ENCODE measurements at places on chromosomes 4 and X. TPM values are rescaled to one million over a fixed set of nuclear protein-coding genes. Genes with fewer than 3 reads are reported as not detected.
A peak's percentile ranks its signal among the peaks of the same experiment; 100 is the strongest.

TCEAL6 gene
- not detected for total RNA-seq

IL13RA1 gene
- total RNA-seq = 32.0 TPM

PSAPL1 gene
- total RNA-seq = not detected

AFAP1 gene
- total RNA-seq = 54.4 TPM

GAB3 gene
- 0.82 TPM for total RNA-seq

SPATA4 gene
- total RNA-seq = 0.34 TPM

GAR1 gene
- total RNA-seq = 16.4 TPM

NSUN7 gene
- total RNA-seq = 8.9 TPM

P2RY4 gene
- total RNA-seq = not detected

- no peak for DNase-seq
These were observed 139.9 kb downstream of the RAB28 start for GRCh38 chr4:13344216-13344615.

DNA sequence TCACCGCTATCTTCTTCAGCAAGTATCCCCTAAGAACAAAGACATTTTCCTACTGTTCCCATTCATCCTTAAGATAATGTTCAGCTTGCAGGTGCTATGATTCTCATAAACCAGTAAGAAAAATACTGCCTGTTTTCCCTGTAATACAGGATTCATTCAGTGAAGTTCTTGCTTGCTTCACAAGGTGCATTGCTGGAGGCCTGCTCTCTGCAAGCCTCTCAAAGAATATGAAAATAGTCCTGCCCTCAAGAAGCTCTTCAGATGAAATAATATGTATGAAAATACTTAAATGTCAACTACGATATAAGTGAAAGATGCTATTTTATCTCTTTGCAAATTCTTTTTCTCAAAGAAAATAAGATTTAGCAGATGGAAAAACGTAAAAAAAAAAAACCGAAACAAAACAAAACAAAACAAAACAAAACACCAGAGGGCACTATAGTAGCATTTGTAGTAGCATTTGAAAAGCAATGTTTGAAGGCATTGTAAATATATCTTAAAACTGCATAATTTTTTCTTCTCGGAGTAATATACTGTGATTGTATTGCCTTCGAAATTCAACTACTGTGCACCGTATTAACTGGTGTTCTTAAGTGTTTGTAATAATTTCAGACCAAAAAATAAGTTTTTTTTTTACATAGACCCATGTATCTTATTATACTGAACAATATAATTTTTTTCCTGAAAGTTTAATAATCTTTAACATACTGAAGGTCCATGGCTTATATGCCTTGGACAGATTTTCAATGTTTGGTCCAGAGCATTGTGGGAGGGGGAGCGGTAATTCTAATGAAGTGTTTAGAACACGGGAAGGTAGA, 26.0 kb downstream of the ADH4 start:
- no peak for DNase-seq

- no peak for DNase-seq
These were observed 12.8 kb upstream of the ELOVL6 start for GRCh38 chr4:110211007-110211769.

DNA sequence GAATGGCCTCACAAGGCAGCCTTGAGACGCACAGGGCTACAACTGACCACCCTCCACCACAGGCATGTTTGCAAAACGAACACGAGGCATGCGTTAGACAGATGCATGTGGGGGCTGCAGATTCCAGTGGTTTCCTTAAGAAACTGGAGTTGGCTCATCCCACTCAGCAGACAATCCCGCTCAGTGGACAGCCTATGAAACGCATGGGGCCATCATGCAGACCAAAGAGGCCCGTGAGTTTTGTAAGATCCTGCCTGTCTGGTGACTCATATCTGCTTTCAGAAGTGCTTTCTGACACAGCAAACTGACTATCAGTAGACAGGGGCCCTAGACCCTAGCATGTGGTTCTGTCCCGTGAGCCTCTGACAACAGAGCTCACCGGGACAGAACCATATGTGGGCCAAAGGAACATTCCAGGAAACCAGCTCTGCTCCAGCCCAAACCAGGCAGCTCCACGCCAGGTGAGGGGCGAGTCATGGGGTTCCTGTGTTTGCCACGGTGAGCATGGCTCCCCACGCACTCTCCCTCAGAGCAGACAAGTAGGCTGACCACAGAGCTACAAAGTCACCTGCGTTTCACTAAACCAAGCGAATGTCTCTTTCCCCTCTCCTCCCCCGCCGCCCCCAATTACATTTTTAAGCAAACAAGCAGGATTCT, 74.4 kb downstream of the MTMR1 start:
- peak; percentile 42 for DNase-seq

DNA sequence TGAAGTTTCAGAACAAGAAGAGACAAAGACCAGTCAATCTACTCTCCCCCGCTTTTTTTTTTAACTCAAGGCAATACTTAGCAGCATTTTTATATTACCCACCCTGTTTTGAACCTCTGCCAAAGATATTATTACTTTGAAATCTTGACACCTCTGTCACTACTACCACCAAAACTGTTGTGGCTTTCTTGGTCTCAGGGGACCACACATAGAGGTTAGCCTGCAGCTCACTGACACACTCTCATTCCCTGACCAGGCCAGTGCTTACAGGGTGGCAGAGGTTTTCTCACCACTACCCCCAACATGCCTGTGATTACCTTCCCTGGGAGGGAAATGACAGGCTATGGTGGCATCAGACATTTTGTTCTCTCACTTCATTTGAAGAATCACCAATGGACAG, 137.4 kb upstream of the STIM2 start:
- no peak for DNase-seq

GRCh38 chr4:186887291-186887700, 163.6 kb upstream of the FAT1 start:
- DNase-seq = no peak

- no peak for DNase-seq
These were observed 114.7 kb downstream of the MXRA5 start for GRCh38 chrX:3231766-3232165.

- no peak for DNase-seq
These were observed at the start of gene FDCSP for GRCh38 chr4:70225824-70226223. FDCSP (plus strand) TSS chr4:70226124; CDS start chr4:70231195, 5,071 bp downstream.

DNA sequence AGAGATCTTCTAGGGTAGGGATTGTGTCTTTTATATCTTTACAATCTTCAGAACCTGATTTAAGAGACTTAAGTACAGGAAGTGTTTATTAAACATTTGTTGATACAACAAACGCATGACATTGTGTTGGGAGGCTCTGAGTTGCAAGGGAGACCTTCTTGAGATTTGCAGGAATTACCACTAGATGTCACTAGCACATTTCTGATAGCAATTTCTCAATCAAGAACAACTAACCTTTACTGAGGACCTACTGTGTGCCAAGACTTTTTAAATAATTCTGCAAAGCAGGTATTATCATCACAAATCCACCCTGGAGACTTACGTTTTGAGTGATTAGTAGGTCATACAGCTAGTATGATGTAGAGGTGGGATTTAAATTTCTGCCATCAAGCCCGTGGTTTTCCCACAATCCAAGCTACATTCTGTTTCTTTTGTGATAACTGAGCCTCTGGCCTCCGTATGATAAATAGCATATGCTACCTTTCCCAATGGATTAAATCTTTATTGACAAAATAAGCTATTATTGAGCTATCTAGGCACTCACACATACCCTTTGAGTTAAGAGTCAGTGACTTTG, 986.0 kb downstream of the CCSER1 start:
- no peak for DNase-seq

DNA sequence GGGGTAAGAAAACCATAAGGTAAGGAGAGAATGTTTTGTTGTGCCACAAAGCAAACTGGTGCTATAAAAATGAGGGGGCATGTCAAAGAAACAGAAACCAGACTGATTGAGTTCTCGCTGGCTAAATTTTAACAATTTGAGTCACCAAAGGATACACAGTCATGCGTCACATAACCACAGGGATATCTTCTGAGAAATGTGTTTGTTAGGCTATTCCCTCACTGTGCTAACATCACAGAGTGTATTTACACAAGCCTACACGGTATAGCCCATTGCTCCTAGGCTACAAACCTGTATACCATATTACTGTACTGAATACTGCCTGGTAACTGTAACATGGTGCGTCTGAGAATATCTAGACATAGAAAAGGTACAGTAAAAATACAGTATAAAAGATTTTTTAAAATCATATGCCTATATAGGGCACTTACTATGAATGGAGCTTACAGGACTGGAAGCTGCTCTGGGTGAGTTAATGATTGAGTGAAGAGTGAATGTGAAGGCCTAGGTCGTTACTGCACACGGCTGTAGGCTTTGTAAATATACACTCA, 50.1 kb downstream of the FBXW7 start:
- DNase-seq = peak; percentile 92

- DNase-seq = no peak
These were observed 76.3 kb downstream of the DCHS2 start for GRCh38 chr4:154415313-154415712.

DNA sequence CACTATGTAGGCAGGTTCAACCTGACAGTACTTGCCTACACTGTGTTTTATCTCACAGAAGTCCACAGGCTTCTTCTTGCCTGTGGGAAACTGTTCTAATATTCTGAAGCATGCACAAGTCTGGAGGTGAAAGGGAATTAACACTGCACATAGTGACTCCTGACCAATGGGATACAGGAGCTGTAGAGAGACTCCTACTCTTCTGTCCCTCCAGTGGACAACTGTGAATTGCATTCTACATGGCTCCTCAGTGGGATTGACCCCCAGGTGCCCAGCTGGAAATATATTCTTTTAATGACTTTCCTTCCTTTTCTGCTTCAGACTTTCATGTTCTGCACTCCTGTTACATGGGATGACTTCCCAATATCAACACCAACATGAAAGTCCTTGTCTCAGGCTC, 8.2 kb upstream of the YIPF6 start:
- DNase-seq = no peak

- DNase-seq = no peak
These were observed 3.3 kb downstream of the PLS3 start for GRCh38 chrX:115564243-115564642.

DNA sequence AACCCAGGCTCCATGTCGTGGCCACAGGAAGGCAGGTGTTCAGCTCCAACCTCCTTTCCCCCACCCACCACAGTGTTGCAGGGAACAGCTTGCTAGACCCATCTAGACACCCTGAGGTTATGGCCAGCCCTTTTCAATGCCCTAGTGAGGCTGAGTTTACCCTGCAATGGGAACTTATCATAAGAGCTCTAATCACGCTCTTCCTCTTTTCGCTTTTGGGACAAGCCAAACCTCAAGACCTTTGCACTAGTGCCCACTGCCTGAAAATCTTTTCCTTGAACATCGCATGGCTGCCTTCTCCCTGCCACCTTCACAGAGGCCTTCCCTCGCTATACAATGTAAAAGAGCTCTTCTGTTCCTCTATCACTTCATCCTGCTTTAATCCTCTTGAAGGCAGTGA, 2.4 kb upstream of the FGFBP2 start:
- DNase-seq = no peak

DNA sequence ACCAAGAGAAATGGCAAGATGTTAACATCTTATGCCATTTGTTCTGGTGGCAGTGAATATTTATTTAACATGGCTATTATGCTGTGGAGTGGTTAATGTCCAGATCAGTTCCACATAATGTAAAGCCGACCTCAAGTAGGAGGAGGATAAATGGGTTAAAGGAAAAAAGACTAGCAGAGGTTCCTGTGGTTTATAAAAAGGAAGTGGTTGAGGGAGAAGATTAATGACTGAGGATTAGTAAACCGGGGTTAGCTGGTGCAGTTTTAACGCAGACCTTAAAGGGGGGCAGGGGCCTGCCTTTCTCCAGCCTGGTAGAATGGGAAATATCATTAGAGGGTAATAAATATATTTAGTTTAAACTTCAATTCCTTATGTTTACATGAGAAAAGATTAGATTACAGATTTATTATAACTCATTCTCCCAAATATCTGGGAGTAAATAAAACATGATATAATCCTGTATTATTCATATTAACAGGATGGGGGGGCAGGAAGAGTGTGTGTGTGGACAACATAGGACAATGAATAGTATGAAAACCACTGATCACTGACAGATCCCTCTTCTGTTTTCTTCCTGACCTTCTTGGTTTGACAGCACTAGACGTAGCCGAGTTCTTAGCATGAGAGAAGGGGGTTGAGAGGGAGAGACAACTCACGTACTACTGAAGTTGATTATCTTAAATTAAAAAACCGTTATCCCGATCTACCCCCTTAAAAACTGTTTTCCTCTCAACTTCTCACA, 124.1 kb upstream of the LIMCH1 start:
- no peak for DNase-seq

- DNase-seq = peak; percentile 37
These were observed 10.5 kb upstream of the ZCCHC13 start for GRCh38 chrX:74293343-74293946.

DNA sequence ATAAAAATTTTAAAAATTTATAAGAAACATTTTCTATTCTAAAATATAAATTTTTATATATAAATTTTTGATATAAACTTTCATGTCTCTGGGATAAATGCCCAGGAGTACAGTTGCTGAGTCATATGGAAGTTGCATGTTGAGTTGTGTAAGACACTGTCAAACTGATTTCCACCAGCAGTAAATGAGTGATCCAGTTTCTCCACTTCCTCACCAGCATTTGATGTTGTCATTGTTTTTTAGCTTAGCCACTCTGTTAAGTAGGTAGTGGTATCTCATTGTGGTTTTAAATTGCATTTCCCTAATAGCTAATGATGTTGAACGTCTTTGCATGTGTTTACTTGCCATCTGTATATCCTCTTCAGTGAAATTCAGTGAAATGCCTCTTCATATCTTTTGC, 66.5 kb downstream of the MAMLD1 start:
- peak; percentile 1 for DNase-seq

GRCh38 chrX:9765072-9765736, 443 bp downstream of the GPR143 start:
- no peak for DNase-seq

GRCh38 chrX:47498411-47498810, 15.4 kb upstream of the ZNF41 start:
- DNase-seq = no peak

- DNase-seq = no peak
These were observed 20.2 kb downstream of the ANAPC4 start for GRCh38 chr4:25397305-25397704.

- DNase-seq = no peak
These were observed 141.4 kb upstream of the LNX1 start for GRCh38 chr4:53732661-53733060.

- no peak for DNase-seq
These were observed 45.7 kb upstream of the EPGN start for GRCh38 chr4:74262522-74262921.

DNA sequence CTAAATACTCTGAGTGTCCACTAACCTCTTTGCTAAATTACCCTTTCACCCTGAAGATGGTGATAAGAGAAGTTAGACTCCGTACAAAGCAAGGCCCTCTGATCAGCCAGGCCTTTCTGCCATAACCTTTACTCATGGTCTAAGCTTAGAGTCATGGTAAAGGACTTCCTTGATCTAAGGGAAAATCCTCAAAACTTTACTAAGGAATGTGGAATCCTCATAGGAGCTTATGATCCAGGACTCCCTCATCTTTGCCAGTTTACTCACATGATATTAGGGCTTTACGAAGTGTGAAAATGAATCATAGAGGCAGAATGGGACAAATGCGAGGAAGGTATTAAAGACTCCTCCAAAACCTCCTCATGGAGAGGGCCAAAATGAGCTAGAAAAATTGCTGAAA, 7.9 kb upstream of the FAM13A start:
- DNase-seq = no peak

- no peak for DNase-seq
These were observed 919 bp upstream of the SEC24B start for GRCh38 chr4:109432696-109433095.
